Hepatocyte (in vitro differentiated cells): ENCODE measurements at places on chromosomes 13 and 19.
A peak's percentile ranks its signal among the peaks of the same experiment; 100 is the strongest.

GRCh38 chr19:28727480-28728159, 485.3 kb downstream of the UQCRFS1 start:
- peaks cover 40% of the 10 kb centered on the region for H3K27me3 ChIP-seq
- no peak for DNase-seq
- no peak overlapping the region for H3K27ac ChIP-seq
- no peak overlapping the region for H3K4me3 ChIP-seq

DNA sequence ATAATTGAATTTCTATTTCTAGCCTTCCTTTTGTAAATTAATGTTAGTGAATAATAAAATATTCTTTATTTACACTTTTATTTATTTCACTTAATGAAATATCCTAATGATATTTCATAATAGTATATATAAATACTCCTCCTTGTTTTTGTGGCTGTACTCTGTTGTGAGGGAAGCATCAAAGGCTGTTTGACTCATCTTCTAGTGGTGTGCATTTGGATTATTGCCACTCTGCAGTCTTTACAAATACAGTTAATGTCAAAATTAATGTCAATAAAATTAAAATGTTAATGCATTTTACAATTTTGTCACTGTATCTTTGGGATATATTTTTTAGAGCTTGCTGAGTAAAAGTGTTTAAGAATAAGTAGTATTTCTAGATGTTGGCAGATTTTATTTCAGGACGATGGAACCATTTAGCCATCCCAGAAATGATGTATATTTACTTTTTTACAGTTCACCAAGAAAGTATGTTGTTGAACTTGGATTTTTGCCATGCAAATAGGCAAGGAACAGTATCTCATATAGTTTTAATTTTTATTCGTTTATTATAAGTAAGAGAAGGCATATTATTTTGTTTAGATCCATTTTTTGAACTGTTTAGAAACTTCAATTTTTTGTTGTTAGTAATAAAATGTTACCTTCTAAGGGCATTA, 281.2 kb upstream of the SLITRK6 start:
- no peaks in the 10 kb centered on the region for H3K36me3 ChIP-seq
- no peak overlapping the region for H3K27ac ChIP-seq
- H3K27me3 ChIP-seq = no peaks in the 10 kb centered on the region
- DNase-seq = no peak
- no peak overlapping the region for H3K4me3 ChIP-seq
- H3K4me1 ChIP-seq = no peaks in the 10 kb centered on the region

DNA sequence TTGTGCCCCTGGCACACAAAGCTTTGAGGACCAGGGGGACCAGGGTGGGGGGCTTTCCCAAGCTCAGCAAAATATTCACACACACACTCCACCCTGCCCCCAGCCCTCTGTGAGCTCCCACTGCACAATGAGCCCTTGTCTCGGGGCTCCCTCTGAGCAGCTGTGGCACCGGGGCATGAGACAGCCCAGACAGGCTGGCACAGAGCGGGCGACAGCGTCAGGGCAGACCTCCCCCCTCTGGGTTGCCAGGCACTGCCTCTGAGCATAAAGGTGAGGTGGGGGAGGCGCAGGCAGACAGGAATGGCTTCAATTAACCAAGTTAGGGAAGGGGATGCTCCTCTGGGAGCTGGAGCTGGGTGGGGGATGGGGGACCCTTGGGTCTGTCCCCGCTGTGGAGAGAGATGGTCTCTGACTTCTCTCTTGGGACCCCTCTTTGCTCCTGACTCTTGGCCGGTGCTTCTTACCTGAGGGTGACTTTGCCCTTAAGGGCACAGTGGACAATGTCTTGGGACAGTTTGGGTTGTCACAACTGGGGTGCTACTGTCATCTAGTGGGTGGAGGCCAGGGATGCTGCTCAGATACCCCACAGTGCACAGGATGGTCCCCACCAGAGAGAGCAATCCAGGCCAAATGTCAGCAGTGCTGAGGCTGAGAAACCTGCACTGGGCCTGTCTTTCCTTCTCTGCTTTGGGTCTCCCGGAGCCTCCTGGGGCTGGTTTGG, 30.3 kb downstream of the LYL1 start:
- no peak overlapping the region for H3K4me3 ChIP-seq
- peaks cover 4% of the 10 kb centered on the region for H3K27me3 ChIP-seq
- no peak for DNase-seq
- no peaks in the 10 kb centered on the region for H3K36me3 ChIP-seq
- H3K4me1 ChIP-seq = peaks cover 35% of the 10 kb centered on the region

DNA sequence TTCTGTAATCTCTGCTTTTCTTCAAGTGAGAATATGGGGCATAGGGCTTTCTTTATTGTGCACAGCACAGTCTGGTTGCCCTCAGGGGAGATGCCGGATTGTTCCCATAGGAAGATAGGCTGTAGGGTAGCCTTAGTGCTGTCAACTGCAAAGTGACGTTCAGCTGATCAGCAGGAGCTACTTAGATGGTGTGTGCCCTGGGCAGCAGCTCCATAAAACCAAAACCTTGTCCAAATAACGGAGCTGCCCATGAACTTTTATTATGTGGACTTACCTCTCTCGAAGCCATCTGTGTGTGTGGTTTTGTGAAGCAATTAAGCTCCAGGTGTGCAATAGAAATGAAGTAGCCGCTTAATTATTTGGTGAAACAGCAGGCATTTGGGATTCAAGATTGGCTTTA, 120.0 kb upstream of the RNF113B start:
- no peak overlapping the region for H3K27ac ChIP-seq
- H3K27me3 ChIP-seq = no peaks in the 10 kb centered on the region
- no peak for DNase-seq
- H3K36me3 ChIP-seq = no peaks in the 10 kb centered on the region

DNA sequence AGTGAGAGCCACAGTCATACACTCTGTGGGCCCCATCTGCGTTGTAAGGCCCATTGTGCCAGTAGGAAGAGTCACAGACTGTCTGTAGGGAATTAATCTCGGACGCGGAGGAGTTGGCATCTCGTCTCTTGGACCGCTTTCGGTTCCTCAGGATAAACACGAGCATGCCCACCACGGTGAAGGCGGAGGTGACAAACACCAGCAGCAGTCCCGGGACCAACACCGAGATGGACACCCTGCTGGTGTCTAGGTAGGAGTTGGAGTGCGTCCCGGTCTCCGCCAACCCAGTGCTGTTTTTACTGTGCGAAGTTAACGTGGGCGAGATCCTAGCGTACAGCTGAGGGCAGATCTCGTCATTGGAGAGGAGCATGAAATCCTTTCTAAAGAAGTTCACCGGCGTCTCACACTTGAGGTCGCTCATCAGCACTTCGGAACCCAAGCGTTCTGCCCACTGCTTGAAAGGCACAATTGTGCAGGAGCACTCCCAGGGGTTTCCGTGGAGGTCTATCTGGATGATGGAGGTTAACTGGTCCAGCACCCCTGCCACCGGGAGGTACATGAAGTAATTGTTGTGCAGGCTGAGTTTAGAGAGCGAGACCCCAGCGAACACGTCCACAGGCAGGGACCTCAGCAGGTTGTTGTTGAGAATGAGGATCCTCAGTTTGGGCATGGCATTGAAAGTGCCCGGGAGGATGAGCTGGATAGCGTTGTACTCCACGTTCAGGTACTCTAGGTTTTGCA, 2.7 kb downstream of the SLITRK1 start:
- no peaks in the 10 kb centered on the region for H3K36me3 ChIP-seq
- peak; percentile 5 for DNase-seq
- no peak overlapping the region for H3K27ac ChIP-seq
- peaks cover 6% of the 10 kb centered on the region for H3K4me1 ChIP-seq

GRCh38 chr13:75194717-75195462, 287.1 kb downstream of the TBC1D4 start:
- H3K27me3 ChIP-seq = no peaks in the 10 kb centered on the region
- H3K4me1 ChIP-seq = no peaks in the 10 kb centered on the region
- H3K27ac ChIP-seq = no peak overlapping the region
- no peak for DNase-seq

DNA sequence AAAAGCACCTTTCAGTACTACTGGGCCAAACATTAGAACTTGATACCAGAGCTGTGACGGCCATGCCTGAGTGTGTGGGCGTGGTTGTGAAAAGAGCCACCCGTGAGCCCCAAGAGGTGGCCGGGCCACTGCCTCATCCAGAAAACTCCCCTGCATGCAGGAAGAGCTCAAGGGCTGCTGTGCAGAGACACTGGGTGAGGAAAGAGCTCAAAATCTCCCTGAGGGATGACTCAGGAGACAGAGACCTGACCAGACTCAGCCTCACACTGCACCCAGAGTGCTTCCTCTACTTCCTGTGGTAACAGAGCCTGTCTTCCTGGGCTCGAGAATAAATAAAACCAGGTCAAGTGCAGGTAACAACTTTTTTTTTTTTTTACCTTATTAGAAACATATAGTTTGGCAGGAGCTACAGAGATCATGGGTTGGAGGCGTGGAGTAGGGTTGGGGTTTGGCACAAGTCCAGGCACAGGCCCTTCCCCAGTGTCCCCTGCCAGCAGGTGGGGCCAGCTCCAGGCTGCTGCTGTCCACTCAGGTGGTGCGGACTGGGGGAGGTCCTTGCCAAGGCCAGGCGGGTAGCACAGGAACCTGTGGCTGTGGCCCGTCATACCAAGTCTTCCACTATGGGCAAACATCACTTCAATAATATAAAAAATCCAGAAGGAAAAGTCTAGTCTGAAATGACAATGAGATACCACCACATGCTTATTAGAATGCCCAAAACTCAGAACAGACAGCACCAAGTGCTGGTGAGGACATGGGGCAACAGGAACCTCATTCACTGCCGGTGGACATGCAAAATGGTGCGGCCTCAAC, 25.5 kb downstream of the ELL start:
- peak overlapping the region; percentile 23 for H3K27ac ChIP-seq
- peaks cover 9% of the 10 kb centered on the region for H3K4me1 ChIP-seq
- no peak overlapping the region for H3K4me3 ChIP-seq
- H3K27me3 ChIP-seq = no peaks in the 10 kb centered on the region
- H3K36me3 ChIP-seq = no peaks in the 10 kb centered on the region

- H3K4me3 ChIP-seq = no peak overlapping the region
- H3K36me3 ChIP-seq = no peaks in the 10 kb centered on the region
- no peak for DNase-seq
- no peak overlapping the region for H3K27ac ChIP-seq
Observed at GRCh38 chr19:31261603-31262212, 87.5 kb downstream of the TSHZ3 start.

DNA sequence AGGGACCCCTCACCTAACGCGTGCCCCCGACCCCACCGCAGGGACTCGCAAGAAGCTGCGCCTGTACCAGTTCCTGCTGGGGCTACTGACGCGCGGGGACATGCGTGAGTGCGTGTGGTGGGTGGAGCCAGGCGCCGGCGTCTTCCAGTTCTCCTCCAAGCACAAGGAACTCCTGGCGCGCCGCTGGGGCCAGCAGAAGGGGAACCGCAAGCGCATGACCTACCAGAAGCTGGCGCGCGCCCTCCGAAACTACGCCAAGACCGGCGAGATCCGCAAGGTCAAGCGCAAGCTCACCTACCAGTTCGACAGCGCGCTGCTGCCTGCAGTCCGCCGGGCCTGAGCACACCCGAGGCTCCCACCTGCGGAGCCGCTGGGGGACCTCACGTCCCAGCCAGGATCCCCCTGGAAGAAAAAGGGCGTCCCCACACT, 4.7 kb upstream of the MYBPC2 start:
- H3K36me3 ChIP-seq = no peaks in the 10 kb centered on the region
- H3K27ac ChIP-seq = no peak overlapping the region
- H3K4me1 ChIP-seq = peaks cover 4% of the 10 kb centered on the region
- peaks cover 7% of the 10 kb centered on the region for H3K27me3 ChIP-seq
- peak; percentile 86 for DNase-seq
